Occipital lobe (tissue), 3 donors: ENCODE measurements at places on chromosomes 1 and 21. TPM values are rescaled to one million over a fixed set of nuclear protein-coding genes. Genes with fewer than 3 reads are reported as not detected.

Gene APCS
- not detected for total RNA-seq

Gene TIAM1
- total RNA-seq = 54.1 TPM

- DNase-seq = no peak
Observed at GRCh38 chr1:53959664-53960250, 13.6 kb downstream of the LRRC42 start.

GRCh38 chr1:9150582-9151327 is 21.9 kb upstream of the GPR157 start:
- DNase-seq = no peak

Gene CSRP1
- total RNA-seq = 16.8 TPM

GRCh38 chr1:11388617-11389016 is 90.3 kb upstream of the DISP3 start:
- DNase-seq = no peak

GRCh38 chr21:29647353-29647781 is 292.4 kb downstream of the GRIK1 start:
- DNase-seq = no peak

GRCh38 chr1:202362212-202362611 is 13.7 kb downstream of the PPP1R12B start:
- DNase-seq = no peak

Gene CD52
- 1.1 TPM for total RNA-seq

- no peak for DNase-seq
Observed at GRCh38 chr1:119294722-119295121, 73.9 kb upstream of the HAO2 start.

DNA sequence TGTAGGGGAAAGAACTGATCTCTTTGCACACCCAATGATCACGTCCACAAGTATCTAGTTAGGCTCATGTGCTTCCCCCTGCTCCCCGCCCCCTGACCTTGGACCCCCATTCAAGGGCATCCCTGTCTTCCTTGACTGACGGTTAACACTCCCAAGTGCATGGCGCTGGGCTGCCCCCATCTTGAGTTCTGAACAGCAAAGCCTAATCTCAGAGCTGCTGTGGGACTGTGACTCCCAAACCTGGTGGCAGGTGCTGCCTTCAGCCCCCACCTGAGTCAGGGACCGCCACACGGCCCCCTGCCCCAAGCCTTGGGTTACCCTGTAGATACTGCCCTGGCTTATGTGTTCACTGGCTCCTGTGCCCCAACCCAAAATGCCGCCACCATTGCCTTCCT is 925 bp downstream of the TNNI1 start:
- DNase-seq = no peak

GRCh38 chr21:21463456-21463855 is 465.2 kb downstream of the NCAM2 start:
- DNase-seq = no peak

- DNase-seq = peak; percentile 33
Observed at GRCh38 chr1:150281221-150281757, 1.1 kb upstream of the CIART start.

Gene MRPL20
- total RNA-seq = 50.4 TPM
